Left ventricle myocardium superior (tissue), 1 donor: ENCODE measurements at places on chromosomes 6 and 20. TPM values are rescaled to one million over a fixed set of nuclear protein-coding genes. Genes with fewer than 3 reads are reported as not detected.

DNA sequence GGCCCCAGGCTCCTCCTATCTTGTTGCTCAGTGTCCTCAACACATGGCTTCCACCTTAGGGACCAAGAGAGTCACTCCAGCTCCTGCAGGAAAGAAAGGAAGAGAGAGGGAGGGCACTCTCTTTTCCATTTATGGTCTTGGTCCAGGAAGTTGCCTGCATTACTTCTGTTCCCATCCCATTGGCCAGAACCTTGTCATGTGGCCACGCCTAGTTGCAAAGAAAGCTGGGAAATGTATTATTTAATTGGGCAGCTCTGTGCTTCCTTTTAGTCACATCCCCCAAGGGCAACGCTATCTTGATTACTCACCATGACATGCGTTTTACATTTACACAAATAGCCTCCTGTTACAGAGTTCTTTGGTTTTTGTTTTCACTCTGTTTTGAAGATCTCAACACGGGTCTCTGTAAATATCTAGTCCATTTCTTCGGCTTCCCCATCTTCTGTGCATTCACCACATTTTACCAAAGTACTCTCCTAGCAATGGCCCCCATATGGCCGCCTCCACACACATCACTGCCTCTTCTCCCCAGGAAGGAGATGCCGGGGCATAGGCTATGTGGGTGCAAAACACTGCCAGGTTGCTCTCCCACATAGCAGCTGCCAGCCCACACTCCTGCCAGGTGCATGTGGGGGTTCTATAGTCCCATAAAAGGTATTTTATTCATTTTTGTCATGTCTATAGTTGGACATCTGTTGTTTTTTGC lies 35.7 kb upstream of the ZMYND8 start:
- no peak for DNase-seq

DNA sequence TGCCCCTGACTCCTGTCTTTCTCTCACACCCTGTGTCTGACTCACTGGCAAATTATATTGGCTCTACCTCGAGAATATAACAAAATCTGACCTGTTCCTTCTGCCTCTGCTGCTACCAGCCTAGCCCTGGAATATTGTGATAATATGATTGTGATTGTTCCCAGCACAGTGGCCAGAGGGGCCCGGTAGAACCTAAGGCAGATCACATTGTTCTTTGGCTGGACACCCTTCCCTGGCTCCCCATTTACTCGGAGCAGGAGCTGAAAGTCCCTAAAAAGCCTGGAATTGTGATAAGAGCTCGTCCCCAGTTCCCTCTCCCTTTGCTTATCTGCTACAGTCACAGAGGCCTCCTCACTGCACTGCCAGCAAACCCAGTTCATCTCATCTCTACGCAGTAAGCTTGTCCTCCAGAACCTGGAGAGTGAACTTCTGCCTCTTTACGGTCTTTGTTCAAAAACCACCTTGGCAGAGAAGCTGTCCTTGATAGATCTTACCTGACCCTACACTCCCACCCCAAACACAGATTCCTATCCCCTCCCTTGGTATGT lies 21.8 kb downstream of the SERPINB6 start:
- DNase-seq = no peak

DNA sequence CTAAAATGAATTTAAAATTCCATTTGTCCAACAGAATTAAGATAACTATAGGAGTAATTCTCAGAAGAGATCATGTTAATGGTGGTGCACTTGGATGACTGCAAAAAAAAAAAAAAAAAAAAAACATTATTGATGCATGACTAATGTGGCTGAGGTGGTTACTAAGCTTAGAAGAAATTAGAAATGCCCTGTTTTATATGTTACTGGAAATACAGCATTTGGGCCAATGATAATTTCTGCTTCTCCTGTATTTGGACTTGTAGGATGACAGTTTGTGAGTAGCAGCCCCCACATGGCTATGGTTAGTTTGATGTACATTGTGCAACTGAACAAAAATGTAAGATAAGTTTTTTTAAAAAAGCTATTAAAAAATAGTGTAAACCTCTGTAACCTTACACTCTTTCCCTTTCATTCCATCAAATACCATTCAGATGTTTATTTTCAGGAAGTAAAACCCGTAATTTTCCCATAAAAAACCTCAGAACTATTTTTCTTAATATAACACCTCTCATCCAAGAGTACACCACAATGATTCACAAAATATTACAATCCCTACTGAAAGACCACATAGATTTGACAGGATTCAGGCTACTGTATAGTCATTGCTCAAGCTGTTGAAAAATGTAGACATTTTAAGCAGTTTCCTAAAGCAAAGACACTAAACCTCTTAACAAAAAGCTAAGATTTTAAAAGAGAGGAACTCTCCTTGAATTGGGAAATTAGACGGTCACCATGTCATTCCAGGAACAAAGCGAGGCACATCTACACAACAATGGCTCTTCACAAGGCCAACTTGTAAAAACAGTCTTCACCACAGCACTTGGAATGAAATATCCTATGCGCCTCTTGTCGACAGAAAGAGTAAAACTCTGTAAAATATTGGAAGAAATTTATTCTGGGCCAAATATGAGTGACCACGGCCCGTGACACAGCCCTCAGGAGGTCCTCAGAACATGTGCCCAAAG lies 83.0 kb downstream of the WDR27 start:
- DNase-seq = no peak

DNA sequence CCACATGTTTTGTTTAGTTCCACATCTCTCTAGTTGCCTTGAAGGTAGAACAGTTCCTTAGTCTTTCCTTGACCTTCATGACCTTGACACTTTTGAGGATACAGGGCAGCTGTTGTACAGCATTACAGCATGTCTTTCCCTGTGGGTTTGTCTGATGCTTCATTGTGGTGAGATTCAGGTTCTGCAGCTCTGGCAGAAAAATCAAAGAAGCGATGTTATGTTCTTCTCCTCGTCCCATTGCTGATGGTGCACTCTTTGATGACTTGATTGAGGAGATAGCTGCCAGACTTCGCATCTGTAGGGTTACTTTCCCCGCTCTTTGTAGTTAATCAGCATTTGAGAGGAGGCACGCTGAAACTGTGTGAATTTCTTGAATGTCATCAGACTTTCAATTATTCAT lies 12.0 kb downstream of the CEBPB start:
- no peak for DNase-seq

DNA sequence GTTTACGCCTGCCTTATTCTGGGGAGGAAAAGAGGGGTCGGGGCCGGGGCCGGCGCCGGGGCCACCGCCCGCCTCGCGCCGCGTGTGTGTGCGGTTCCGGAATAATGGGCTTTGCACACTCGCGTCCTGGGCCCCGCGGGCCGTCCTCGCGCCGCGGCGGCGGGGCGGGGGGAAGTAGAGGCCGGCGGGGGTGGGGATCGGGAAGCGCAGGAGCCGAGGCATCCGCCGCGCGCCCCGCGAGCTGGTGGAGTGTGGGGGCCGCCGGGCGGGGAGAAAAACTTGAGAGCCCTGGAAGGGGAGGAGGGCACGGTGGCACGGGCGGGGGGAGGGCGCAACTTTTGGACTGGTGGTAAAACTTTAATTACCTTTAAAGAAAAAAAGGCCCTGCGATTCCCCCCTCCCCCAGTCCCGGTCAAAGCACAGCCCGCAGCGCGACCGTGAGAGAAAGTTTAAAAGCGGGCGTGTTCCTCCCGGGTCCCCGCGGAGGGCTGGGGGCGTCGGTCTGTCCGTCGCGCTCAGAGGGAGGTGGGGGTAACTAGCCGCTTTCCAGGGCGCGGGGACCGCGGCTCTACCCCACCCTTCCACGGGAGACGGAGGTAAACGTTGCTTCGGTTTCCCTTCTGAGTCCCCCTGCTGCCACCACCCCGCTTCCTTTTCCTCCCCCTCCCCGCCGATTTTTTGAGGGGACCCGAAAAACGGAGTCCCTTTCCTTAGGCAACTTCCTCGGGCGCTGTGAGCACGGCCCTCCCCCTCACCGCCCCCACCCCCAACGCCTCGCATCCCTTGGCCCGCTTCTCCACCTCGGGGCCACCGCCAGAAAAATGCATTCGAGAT lies 1.9 kb downstream of the L3MBTL3 start:
- DNase-seq = peak; percentile 56

- DNase-seq = no peak
Measured at GRCh38 chr6:154319231-154319858, 37.3 kb downstream of the IPCEF1 start.

- no peak for DNase-seq
Measured at GRCh38 chr6:153849072-153849779, 189.8 kb upstream of the OPRM1 start.

- DNase-seq = no peak
Measured at GRCh38 chr6:155861821-155862220, 406.2 kb upstream of the NOX3 start.

Gene RAET1L
- total RNA-seq = not detected

GRCh38 chr20:44200371-44200770 lies 10.2 kb downstream of the OSER1 start:
- no peak for DNase-seq

GRCh38 chr6:44696686-44697085 lies 309.2 kb downstream of the CDC5L start:
- no peak for DNase-seq

DNA sequence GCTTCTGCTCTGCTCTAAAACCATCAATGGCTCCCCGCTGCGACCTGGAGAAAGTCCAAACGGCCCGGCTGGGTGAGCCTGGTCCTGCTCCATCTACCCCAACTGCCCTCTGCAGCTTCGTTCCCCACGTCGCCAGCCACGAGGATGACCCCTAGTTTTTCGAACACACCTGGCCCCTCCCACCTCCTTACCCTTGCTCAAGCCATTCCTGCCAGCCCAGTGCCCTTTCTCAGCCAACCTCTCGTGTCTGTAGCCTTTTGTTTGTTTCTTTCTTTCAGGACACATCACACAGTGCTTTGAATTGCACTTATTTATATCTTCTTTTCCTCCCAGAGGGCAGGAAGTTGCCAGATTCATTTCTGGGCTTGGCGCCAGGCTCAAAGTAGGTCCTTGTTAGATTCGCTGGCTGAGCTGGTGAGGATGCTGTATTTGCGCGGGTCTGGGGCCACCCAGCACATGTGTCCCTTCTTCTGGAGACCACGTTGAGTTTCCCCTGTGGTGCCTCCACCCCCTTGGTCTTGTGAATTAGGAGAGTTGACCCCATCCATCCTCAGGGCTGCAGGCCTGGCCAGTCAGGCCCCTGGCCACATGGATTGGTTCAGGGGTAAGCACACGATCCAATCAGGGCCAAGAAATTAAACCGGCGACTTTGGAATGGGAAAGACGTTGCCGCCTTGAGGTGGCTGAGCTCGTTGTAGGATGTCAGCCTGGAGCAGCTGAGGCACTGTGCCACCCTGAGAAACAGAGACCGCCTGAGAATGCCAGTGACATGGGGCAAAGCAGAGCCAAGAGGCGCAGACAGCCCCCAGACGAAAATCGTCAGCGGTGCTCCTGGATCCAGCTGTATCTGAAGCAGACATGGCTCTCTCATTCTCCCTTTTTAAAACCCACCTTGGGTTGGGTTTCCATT lies 156.0 kb downstream of the CEBPB start:
- peak; percentile 91 for DNase-seq

DNA sequence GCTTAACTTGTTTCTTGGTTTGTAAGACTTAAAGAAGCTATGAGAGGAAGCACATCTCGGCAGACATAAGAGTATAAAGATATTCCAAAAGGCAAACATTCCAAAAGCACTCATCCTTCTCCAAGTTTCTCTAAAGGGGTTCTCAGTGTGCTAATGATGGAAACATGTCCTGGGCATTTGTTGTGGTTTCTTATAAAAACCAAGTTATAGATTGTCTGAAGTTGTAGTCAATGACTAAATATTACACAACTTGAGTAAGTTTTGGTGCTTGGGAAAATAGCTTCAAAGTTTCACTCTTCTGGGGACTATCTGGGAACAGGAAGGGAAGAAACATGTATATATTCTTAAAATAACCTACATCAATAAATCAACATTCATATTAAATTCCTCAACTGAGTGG lies 128.3 kb upstream of the TBX18 start:
- no peak for DNase-seq

DNA sequence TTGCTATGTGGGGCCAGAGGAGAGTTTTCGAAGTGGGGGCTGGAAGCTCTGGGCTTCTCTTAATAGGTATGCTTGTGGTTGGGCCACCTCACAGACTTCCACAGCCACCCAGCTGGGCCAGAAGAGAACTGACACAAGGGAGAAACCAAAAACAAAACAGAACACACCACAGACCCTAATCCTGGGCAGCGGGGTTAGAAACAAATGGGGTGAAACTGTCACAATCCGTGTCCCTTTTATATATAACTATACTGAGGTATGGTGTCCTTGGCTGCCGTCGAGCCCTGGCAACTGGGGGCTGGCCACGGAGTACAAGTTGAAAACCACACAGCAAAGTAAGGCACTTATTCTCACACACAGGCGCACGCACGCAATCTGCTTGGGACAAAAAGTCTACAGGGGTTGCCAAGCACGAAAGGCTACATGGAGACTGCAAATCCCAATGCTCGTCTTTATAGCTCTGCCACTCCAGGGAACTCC lies 78.3 kb downstream of the TRAM2 start:
- peak; percentile 47 for DNase-seq

DNA sequence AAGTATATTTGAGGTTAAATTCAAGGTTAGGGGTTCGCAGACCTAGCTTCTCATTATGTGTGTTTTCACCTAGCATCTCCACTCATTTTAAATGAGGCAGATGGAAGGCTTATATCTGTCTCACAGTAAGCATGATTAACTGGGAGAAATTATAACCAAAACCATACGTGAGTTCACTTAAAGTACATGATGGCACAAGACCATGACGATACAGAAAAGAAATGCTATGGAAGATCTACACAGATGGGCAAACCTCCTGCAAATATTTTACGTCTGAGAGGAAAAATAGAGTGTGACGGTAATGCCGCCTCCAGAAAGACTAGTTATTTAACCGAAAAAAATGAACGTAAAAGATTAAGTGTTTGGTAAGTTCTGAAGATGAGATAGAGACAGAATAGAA lies 337.8 kb downstream of the FARS2 start:
- DNase-seq = no peak

DNA sequence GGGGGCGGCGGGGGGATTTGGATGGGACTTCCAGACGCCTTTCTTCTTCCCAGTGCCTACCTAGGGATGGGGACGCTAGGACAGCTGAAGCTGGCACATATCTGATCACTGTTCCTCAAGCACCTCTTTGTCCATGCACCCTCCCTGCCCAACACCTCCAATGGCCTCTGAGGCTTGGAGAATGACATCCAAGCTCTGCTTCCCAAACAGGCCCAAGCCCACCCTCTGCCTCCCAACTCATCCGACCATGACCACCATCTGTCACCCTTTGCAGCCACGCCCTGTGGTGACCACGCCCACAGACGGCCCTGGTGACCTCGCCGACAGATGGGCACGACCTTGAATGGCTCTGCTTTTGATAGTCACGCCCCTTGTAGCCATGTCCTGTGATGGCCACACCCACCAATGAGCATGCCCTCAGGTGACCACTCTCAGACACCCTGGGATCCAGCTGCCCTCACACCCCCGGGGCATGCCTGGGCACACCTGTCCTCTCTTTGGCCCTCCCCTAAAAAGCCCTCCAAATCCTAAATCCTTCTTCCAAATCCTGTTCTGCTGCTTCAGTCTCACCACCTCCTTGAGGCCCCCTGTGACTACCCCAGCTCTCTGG lies 51.0 kb downstream of the SSR1 start:
- peak; percentile 54 for DNase-seq

GRCh38 chr20:708956-709355 lies 33.4 kb upstream of the SCRT2 start:
- DNase-seq = no peak

- no peak for DNase-seq
Measured at GRCh38 chr6:100664274-100665040, 199.7 kb upstream of the SIM1 start.
